ENCODE measurements at places on chromosomes 11 and 22. TPM values are rescaled to one million over a fixed set of nuclear protein-coding genes. Genes with fewer than 3 reads are reported as not detected.
A peak's percentile ranks its signal among the peaks of the same experiment; 100 is the strongest.

- no peak for DNase-seq
These were observed 77.9 kb upstream of the TIMP3 start for GRCh38 chr22:32723643-32724042.

GRCh38 chr11:108904480-108904879, 239.6 kb downstream of the DDX10 start:
- no peak for DNase-seq

DNA sequence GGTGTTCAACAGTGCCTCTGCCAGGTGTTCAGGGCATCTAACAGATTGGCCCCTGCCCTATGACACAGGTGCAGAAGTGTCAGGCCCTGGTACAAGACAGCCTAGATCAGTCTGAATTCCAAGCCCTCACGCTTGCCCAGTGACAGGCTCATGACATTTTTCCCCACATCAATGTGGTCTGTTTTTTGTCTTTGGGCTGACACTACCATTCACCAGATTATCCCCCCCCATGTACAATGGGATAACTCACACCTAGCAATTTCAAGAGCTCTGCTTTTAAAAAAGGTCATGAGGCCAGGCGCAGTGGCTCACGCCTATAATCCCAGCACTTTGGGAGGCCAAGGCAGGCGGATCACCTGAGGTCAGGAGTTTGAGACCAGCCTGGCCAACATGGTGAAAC, 155.5 kb upstream of the PITPNB start:
- no peak for DNase-seq

GRCh38 chr22:33697640-33698039, 222.6 kb downstream of the LARGE1 start:
- DNase-seq: no peak

- DNase-seq: no peak
These were observed 23.4 kb upstream of the KIRREL3 start for GRCh38 chr11:127023991-127024390.

- no peak for DNase-seq
These were observed 619.0 kb downstream of the SOX6 start for GRCh38 chr11:15737320-15737719.

GRCh38 chr22:46841522-46841921, 79.1 kb downstream of the TBC1D22A start:
- no peak for DNase-seq

GRCh38 chr22:38107692-38108515, 2.6 kb downstream of the BAIAP2L2 start:
- DNase-seq: no peak

The OR52I1 gene
- total RNA-seq: not detected

The C1QTNF4 gene
- total RNA-seq: 1.2 TPM

DNA sequence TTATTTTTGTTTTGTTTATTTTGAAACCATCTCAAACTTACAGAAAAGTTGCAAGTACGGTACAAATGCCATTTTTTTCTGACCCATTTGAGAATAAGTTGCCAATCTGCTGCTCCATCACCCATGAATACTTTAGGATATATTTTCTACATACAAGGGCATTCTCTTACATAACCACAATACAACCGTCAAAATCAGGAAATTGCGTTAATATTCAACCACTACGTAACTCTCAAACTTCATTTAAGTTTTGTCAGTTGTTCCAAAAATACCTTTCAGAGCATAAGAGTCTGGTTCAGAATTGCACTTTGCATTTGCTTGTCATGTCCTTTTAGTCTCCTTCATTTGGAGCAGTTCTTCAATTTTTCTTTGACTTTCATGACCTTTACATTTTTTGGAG, 194.3 kb upstream of the BDNF start:
- DNase-seq: no peak

The CFAP300 gene
- not detected for total RNA-seq

DNA sequence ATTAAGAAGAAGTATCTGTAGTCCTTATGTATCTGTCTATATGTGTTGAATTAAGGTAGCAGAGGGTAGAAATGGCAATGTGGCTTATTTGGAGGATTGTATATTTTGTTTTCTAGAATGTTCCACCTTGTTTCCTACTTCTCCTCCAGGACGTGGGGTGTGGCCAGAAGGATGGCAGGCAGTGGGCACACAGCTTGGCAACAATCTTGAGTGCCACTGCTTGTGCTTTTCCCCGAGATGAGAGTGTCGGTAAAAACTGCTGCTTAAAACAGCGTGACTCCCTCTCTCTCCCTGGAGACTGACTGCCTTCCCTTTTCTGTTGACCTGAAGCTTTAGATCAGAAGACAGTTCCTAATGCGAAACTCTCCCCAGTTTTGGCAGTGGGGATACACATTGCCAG, 61.2 kb downstream of the FAT3 start:
- no peak for DNase-seq

The FAM76B gene
- 54.6 TPM for total RNA-seq

DNA sequence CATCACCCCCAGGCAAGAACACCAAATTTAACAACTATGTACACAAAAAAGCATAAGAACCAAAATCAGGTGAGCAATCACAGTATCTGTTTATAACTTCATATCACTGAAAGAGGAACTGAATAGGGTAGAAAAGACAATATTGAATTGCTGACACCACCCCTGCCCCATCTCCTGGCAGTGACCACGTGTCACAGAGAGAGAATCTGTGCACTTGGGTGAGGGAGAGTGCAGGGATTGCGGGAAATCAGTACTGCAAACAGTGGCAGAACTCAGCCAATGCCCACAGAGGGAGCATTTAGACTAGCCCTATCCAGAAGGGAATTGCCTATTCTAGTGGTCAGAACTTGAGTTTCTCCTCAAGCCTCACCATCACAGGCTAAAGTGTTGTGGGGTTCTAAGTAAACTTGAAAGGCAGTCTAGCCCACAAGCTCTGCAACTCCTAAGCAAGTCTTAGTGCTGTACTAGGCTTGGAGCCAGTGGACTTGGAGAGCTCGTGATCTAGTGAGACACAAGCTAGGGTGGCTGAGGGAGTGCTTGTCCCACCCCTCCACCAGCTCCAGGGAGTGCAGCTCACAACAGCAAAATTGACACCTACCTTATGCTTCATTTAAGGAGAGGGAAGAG, 82.8 kb upstream of the PTH start:
- no peak for DNase-seq

DNA sequence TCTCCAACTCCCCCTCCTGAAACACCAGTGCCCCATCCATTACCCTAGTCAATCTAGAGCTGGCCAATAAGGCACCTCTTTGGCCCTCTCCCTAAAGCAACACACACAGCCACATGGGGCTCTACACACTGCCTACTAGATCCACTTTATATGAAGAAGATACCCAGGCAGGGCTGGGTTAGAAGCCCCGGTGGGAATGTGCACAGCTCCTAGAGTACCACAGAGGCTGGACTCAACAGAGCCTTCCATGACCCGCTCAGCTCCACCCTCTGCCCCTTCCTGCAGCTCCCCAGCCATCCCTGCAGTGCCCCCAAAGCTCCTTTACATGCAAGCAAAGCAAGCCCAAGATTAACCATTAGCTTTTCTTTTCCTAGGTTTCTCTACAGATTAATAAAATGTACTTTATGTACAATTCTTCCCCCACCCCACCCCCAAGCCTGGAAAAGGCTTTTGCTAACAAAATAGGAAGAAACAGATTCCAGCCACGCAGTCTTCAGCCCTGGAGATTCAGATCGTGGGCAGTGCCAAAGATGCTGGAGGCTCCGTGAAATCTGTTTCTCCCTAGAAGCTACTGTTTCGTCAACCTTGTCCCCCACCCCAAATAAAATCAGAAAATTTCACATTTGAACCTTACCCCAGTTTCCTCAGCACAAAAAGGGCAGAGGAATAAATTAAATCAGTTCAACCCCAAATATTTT, 51.8 kb downstream of the IGSF9B start:
- no peak for DNase-seq

The ATG13 gene
- 98.6 TPM for total RNA-seq

DNA sequence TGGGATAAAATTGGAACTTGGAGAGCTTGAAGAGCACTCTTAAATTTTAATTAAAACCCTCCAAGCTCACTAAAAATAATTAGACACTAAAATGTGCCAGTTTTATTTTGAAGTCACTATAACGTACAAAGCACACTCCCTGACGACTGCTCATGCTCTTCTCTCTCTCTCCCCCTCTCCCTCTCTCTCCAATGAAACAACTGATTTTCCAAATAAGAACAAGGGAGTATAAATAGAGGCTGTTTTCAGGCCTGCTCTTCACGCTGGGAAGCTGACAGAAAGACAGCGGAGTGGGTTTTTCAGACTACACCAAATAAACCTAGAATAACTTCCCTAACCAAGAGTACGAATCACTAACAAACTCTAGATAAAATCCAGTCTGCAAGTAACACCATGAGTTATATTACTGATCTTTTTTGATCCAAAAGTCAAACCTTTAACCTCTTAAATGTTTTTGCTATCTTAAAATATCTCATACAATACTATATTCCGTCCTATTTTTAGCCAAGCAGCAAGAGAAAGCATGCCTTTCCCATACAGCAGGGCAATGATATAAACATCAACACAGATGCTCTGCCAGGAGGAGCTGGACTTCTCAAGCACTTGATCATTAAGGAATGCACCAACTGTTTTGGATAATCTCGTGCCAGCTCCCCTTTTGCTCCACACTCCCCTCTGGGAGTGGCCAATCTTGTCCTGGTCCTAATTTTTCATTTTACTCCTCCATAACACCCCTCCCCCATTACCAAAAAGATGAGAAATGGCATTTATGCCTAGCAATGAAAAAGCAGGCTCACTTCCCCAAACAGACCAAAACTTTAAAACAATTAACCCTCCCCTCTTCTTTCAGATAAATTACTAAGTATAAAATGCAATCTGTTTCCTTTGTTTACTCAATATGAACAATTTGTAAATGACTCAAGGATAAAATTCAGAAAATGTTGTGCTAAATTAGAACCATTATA, 116.9 kb downstream of the SOX6 start:
- DNase-seq: no peak

The MMP1 gene
- total RNA-seq: not detected

The SORL1 gene
- 414 TPM for total RNA-seq

The LDLRAD3 gene
- not detected for total RNA-seq

GRCh38 chr11:32421992-32422391, 13.3 kb downstream of the WT1 start:
- DNase-seq: no peak

GRCh38 chr11:65960824-65961266, 689 bp upstream of the SART1 start:
- no peak for DNase-seq

The MRPL17 gene
- total RNA-seq: 30.1 TPM

The VPREB1 gene
- not detected for total RNA-seq

- DNase-seq: no peak
These were observed 723.3 kb downstream of the NTM start for GRCh38 chr11:132093536-132094259.

- no peak for DNase-seq
These were observed 18.6 kb downstream of the C1QTNF6 start for GRCh38 chr22:37169406-37169805.

GRCh38 chr11:72633068-72633467, 41.2 kb downstream of the PDE2A start:
- DNase-seq: no peak

DNA sequence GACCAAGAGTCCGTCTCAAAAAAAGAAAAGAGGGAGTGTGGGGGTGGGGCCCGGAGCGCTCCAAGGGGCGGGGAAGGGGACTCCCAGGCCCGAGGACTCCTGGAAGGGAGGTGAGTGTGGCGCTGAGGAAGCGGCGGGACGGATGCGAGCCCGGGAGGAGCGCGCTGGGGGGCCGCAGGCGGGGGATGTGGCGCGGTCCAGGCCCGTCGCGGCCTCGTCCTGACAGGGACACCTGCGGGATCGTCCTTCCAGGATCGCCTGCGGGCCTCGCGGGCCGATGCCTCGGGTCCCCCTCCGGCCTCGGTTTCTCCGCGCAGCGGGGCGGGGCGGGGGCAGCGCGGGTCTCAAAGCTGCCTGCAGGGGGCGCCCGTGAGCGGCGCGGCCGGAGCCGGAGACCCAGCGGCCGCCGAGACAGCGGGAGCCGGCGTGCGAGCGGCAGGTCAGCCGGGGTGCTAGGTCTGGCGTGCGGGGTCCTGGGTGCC, 3.8 kb upstream of the ADORA2A start:
- peak; percentile 71 for DNase-seq

DNA sequence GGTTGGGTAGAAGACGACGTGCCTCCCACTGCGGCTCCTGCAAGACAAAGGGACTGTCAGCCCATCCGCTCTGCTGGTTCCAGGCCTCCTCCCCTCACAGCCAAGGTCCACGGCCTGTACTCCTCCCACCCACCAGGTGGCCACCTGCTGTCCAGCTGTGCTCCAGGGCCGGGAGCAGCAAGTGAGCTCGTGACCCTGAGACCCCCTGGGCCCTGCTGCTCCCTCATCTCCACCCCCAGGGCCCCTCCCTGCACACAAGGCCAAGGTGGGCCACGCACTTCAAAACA, 27.4 kb downstream of the TSPAN4 start:
- no peak for DNase-seq

DNA sequence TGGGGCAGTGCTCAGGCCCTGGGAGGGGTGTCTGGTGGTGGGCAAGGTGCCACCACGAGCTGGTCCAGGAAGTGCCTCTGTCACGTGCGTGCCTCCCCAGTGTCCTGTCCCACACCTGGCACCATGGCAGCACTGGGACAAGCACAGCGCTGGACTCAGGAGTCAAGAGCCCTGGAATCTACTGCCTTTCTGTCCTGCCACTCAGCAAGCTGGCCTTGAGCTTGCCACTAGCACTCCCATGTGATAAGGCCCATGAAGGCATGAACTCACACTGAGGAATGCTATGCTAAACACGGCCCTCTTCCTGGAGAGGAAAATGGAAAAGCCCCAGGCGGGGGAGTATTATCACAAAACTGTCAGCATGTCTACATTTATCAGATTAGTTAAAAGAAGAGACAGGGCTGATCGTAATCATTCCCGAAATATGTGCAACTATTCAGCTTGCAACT, 50.7 kb upstream of the SLC35C1 start:
- no peak for DNase-seq

- no peak for DNase-seq
These were observed 8.7 kb upstream of the C1QTNF6 start for GRCh38 chr22:37196539-37197450.

The OR51E1 gene
- not detected for total RNA-seq

- no peak for DNase-seq
These were observed 25.8 kb upstream of the IL10RA start for GRCh38 chr11:117960406-117960805.

The PTPRCAP gene
- total RNA-seq: 212 TPM
